8988T (cell line): ENCODE measurements at places on chromosomes 12 and 14.

DNA sequence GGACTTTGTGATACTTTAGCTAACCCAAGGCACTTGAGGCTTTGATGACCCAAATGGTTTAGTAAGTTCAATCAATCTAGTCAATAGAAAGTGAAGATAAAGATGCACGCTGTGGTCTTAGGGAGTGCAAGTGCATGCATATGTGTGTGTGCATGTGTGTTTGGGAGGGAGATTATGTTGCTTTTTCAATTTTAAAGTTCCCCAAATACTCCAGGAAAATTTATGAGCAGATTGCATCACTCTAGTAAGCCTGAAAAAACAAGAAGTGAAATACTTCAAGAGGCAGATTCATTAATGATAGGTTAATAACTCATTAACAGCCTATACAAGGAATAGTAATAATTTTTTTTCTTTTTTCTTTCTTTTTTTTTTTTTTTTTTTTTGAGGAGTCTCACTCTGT lies 12.4 kb upstream of the SIX1 start:
- no peak for DNase-seq

- no peak for DNase-seq
These were observed 11.0 kb upstream of the MLXIP start for GRCh38 chr12:122067548-122067947.

DNA sequence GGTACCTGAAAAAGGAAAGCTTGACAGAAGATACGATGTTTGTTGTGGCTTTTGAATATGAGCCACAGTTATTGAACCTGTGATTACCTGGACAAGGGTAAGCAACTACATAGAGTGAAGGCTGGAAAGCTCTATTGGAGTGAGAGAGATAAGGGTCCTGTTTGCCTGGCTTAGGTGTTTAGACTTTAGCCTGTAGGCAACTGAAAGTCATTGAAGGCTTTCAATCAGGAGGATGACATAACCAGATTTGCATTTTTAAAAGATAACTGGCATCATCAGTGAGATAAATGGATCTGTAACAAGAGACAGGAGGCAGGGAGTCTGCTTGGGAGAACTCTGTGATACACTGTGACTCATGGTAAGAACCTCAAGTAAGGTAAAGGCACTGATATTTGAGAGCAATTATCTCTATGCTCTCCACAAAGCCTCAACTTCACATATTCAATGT lies 128.9 kb upstream of the SOX5 start:
- DNase-seq, result no peak

DNA sequence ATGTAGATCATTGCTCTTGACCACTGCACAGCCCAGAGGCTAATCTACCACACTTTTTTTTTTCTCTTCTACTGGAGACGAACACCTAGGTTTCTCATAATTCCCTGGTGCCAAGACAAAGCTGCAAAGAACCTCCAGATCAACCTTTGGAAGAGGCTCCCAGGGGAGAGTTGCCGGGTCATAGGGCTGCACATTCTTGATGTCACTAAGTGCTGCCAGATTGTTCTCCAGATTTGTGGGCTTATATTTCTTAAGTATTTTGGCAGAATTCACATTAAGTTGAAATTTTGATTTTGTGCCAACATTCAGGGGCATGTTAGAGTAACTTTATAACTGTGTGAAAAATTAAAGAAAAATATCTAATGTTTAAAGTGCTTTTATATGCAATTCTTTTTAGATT lies 13.5 kb upstream of the PDZRN4 start:
- no peak for DNase-seq

- no peak for DNase-seq
These were observed 586.4 kb downstream of the MED13L start for GRCh38 chr12:115691123-115691522.

DNA sequence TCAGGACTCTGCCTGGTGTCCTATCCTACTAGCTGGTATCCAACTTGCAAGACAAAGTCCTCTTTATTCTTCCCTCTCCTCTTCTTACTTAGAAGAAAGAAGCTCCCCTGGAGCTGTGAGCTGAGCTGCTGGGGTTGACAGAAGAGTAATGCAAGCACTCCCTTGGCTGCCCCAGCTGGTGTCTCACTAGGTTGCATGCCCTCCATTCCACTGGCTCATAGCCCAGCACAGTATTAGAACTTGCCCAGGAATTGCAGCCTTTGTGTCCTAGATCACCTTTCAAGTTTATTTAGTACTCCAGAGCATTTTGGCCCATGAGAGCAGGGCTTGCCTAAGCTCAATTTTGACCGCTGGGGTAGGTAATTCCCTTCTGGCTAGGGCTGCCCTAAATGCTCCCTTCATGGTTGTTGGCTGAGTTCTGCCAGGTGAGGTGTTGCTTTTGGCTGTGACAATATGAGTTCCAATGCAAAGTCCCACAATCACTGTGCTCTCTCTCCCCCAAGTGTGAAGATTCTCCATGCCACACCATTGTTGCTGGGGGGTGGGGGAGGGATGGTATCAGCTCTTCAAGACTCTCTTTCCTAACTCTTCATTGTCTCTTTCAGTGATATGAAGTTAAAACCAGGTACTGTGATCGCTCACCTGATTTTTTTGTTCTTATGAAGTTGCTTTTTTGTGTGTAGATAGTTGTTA lies 317.4 kb upstream of the DDHD1 start:
- no peak for DNase-seq

- no peak for DNase-seq
These were observed 4.2 kb downstream of the DENND5B start for GRCh38 chr12:31586728-31587127.

- no peak for DNase-seq
These were observed 166.9 kb downstream of the BRMS1L start for GRCh38 chr14:35992816-35993683.

DNA sequence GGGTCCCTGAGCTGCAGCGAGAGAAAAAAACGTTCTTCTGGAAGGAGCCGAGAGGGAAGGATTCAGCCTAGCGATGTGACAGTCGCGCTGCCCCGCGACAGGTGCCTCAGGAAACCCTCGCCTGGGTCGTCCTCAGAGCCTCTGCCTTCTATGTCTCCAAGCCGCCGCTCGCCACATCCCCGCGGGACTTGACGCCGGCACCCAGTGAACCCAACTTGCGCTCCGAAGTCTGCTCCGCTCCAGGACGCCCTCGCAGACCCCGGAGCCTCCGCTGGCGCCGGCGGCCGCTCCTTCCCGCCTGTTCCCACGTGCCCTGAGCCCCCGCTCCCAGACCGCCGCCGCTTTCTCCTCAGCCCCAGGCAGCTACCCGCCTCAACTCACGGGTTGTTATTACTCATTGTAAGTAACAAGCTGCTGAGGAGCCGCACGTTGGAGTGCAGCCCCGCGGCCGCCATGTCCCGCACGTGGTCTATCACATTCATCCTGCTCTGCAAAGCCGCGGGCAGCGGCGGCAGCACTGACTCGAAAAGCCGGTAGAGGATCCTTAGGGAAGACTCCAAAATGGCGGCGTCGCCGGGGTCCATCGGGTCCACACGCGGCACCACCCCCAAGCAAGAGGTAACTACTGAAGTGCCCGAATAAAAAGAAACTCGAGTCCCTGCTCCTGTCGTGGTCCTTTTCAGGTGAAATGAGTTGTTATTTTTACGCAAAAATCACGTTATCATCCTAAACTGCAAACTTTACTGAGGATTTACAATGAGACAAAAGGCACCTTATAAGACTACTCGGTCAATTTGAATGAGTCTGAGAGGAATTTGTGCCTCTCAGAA lies at the start of gene ANAPC7:
ANAPC7 (minus strand) TSS at position 563 of the 830 bp plus-strand sequence; CDS start at position 482, 81 bp downstream.
- DNase-seq, result peak; percentile 53

DNA sequence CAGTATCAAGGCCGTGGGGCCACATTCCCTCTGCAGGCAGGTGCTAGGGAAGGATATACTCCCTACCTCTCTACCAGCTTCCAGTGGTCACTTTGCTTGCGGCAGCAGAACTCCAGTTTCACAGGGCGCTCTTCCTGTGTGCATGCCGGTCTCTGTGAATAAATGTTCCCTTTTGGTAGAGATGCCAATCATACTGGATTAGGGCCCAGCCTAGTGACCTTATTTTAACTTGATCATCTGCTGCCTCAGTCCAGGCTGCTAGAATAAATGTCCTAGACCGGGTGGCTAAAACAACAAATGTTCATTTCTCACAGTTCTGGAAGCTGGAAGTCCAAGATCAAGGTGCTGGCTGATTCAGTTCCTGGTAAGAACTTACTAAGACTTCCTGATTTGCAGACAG lies 198.8 kb upstream of the TMEM132C start:
- no peak for DNase-seq

DNA sequence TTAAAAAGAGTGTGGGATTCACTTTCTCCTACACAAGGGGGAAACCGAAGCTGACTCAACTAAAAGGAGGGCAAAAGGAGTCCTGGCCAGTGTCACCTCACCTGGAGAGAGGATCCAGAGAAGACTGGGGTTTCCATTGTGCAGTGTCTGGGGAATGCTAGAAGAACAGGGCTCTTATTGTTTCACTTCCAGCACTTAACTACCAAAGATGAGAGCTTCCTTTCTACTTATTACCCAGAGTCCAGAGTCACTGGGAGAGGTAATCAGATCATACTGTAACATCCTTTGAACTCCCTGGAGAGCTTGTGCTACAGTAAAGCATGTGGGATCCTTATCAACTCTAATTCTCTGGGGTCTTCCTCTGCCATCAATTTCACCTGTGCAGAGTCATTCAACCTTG lies 148.4 kb upstream of the BCL2L14 start:
- no peak for DNase-seq

DNA sequence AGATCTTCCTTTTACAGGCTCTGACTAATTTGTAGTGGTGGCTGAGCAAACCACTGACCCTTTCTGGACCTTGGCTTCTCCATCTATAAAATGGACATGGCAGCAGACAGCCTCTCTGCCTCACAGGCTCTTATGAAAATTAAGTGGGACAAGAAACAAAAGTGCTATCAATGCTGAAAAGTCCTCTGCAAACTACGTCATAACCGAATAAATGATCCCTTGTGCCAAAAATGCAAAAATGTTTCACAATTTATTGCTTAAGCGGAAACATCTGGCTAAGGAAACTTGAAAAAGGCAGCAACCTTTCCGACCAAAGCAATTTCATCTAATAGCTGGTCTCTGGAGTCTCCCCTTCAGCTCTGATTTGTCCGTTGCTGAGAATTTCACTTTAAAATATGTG lies 108.5 kb upstream of the PLXNC1 start:
- DNase-seq, result no peak

GRCh38 chr12:114440270-114441038 lies 34.5 kb upstream of the TBX5 start:
- DNase-seq, result no peak

DNA sequence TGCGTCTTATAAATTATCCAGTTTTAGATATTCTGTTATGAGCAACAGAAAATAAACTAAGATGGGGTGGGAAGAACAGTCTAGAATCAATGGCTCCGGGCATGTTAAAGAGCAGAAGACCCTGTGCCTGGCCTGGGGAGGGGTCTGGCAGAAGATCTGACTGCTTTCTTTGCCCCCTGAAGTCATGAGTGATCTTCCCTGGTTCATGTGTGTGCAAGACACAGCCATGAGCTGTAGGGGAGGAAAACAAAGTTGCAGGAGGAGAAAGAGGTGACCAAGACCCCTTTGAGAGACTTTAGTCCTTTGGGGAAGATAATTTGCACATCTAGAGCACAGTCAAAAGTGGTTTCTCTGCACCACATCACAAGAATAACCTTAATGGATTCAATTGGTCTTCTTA lies 4.8 kb downstream of the LACRT start:
- DNase-seq, result no peak

DNA sequence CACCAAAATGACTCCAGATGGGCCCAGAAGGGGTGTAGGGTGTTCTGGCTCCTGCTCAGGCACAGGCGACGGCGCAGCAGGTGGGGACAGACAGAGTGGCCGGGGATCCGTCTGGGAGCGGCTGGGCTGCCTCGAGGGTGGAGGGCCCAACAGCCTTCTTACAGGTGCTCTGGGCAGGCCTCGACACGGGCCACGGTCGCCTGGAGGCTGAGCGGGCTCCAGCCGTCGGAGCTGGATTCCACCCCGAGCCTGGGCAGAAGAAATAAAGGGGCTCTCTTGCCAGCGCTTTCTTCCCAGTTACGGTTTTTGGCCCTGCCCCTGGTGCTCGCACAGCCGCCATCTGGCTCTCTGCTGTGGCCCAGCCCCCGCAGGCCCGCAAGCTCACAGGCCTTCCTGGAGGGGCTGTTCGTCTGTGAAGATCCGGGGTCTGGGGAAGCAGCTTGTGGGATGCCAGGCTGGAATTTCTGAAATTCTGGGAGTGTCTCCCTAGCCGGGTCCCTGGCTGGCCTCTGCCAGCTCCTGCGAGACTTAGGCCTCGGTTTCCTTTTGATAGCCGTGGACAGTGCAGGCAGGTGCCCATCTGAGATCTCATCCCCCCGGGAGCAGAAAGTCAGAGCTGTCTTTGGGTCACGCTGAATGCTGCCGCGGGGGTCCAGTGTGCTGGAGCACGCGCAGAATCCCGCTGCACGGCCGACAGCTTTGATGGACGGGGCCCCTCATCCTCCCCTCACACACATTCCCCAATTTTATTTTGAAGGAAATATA lies 122.7 kb downstream of the PAPOLA start:
- DNase-seq, result no peak

DNA sequence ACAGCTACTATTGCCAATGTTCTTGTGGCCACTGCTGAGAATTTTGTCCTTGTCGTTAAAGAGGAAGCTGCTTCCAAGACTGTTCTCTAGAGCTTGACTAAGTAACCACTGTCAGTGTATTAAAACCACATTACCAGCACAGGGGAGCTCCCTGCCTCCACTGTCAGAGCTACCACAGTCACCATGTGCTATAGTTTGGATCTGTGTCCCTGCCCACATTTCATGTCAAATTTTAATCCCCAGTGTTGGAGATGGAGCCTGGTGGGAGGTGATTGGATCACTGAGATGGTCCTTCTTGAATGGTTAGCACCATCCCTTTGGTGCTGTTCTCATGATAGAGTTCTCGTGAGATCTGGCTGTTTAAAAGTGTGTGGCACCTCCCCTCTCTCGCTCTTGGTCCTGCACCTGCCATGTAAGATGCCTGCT lies 23.2 kb upstream of the RAP1B start:
- DNase-seq, result no peak

GRCh38 chr14:24780281-24780680 lies 146.3 kb upstream of the GZMB start:
- DNase-seq, result no peak

- DNase-seq, result no peak
These were observed 95.8 kb upstream of the ATXN7L3B start for GRCh38 chr12:74441872-74442271.

DNA sequence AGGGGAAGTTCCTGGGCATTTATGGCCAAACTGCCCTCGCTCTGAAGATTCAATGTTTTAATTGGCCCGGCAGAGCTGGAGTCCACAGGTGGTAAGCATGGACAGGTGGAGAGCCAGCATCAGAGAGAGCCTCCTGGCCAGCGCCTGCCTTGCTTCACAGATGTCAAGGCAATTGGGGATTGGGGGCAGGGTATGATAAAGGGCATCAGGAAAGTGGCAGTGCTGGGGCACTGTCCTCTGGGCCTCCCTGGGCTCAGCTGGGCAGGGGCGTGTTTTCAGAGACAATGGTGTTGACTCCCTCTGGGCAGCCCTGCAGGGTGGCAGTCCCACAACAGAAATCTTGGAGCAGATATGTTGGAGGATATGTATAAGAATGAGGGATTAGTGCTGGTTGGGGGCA lies 237.3 kb downstream of the CACNA1C start:
- DNase-seq, result no peak

- DNase-seq, result no peak
These were observed 21.1 kb downstream of the PPP1CC start for GRCh38 chr12:110721570-110721969.

- peak; percentile 32 for DNase-seq
These were observed 477.1 kb upstream of the CCDC196 start for GRCh38 chr14:66009089-66009488.

GRCh38 chr12:55057481-55057880 lies 37.7 kb downstream of the NEUROD4 start:
- no peak for DNase-seq

- DNase-seq, result no peak
These were observed 320.5 kb downstream of the VRK1 start for GRCh38 chr14:97117693-97118092.
